ENCODE measurements at places on chromosomes 7 and 10.

GRCh38 chr7:102859084-102859798, 53.6 kb upstream of the LRRC17 start:
- no peak for DNase-seq

GRCh38 chr7:93115796-93116195, 2.0 kb downstream of the SAMD9 start:
- no peak for DNase-seq

DNA sequence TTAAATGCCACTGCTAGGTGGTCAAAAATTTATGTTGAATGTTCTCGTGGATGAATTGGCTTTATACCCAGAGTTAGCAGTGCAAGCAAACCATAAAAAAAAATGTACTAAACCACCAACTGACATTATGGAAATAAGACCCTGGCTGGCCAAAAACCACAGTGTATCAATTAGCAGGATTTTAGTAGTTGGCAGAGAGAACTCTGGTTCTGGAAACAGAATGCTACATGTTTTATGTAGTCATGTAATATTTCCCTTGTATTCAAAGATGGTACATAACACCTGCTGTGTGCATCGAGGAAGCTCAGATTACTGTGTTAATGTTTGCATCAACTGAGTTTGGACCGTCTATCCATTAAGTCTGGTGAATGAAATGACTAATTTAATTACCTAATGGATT, 618.5 kb downstream of the CCSER2 start:
- DNase-seq = peak; percentile 41

- DNase-seq = no peak
Measured at GRCh38 chr7:100476903-100477870, 1.8 kb downstream of the TSC22D4 start.

GRCh38 chr7:48255046-48255445, 83.8 kb downstream of the ABCA13 start:
- DNase-seq = no peak

GRCh38 chr10:49225218-49225876, 37.2 kb upstream of the TMEM273 start:
- DNase-seq = no peak
